Urinary bladder (tissue), 4 donors: ENCODE measurements at places on chromosomes 2 and 18. TPM values are rescaled to one million over a fixed set of nuclear protein-coding genes. Genes with fewer than 3 reads are reported as not detected.

DCC gene
- 2.0 TPM for total RNA-seq

MOGAT1 gene
- total RNA-seq: not detected

CRYBA2 gene
- total RNA-seq: not detected

EMILIN2 gene
- total RNA-seq: 17.0 TPM

SH3BP4 gene
- 11.7 TPM for total RNA-seq

LRRC30 gene
- 0.32 TPM for total RNA-seq

ACADL gene
- 4.9 TPM for total RNA-seq

CD28 gene
- 6.1 TPM for total RNA-seq

SULT1C3 gene
- not detected for total RNA-seq

BCL2 gene
- total RNA-seq: 53.9 TPM

POTEC gene
- total RNA-seq: not detected

ALPP gene
- not detected for total RNA-seq

PLCL1 gene
- total RNA-seq: 17.8 TPM

ABHD1 gene
- total RNA-seq: not detected

DNAJC5G gene
- 0.42 TPM for total RNA-seq

IL1A gene
- total RNA-seq: 1.9 TPM

LDLRAD4 gene
- 52.3 TPM for total RNA-seq

SOX11 gene
- total RNA-seq: 9.8 TPM

RUFY4 gene
- total RNA-seq: not detected

KIAA2012 gene
- 0.16 TPM for total RNA-seq

MATN3 gene
- 1.1 TPM for total RNA-seq

GRHL1 gene
- 15.9 TPM for total RNA-seq

PFN4 gene
- total RNA-seq: 1.4 TPM

CYP27A1 gene
- 10.3 TPM for total RNA-seq

KCNG2 gene
- total RNA-seq: 0.21 TPM

YIPF4 gene
- total RNA-seq: 46.2 TPM

ERICH2 gene
- total RNA-seq: not detected

CDCA7 gene
- total RNA-seq: 10.1 TPM

IL18R1 gene
- total RNA-seq: 3.3 TPM

KCNJ3 gene
- 2.3 TPM for total RNA-seq

MRPL19 gene
- 51.4 TPM for total RNA-seq

RNF152 gene
- total RNA-seq: 44.4 TPM

KCNE4 gene
- 22.0 TPM for total RNA-seq

TTC32 gene
- 19.0 TPM for total RNA-seq

TMEM182 gene
- total RNA-seq: 28.0 TPM

CROCC2 gene
- not detected for total RNA-seq

MYL12B gene
- 264 TPM for total RNA-seq

PLGLB1 gene
- total RNA-seq: 8.8 TPM

RPRM gene
- total RNA-seq: 5.6 TPM

CYBRD1 gene
- total RNA-seq: 223 TPM

RND3 gene
- 139 TPM for total RNA-seq

ST6GAL2 gene
- 53.2 TPM for total RNA-seq

OTOS gene
- not detected for total RNA-seq

ERFE gene
- total RNA-seq: 0.79 TPM

TDRD15 gene
- total RNA-seq: 3.8 TPM

SLC9A4 gene
- total RNA-seq: 2.9 TPM

MEIS1 gene
- 213 TPM for total RNA-seq

SRD5A2 gene
- 16.2 TPM for total RNA-seq

FIGN gene
- total RNA-seq: 6.9 TPM

SIX2 gene
- total RNA-seq: 2.7 TPM

NEB gene
- 79.5 TPM for total RNA-seq
